ENCODE measurements at places on chromosomes 3 and 15.

DNA sequence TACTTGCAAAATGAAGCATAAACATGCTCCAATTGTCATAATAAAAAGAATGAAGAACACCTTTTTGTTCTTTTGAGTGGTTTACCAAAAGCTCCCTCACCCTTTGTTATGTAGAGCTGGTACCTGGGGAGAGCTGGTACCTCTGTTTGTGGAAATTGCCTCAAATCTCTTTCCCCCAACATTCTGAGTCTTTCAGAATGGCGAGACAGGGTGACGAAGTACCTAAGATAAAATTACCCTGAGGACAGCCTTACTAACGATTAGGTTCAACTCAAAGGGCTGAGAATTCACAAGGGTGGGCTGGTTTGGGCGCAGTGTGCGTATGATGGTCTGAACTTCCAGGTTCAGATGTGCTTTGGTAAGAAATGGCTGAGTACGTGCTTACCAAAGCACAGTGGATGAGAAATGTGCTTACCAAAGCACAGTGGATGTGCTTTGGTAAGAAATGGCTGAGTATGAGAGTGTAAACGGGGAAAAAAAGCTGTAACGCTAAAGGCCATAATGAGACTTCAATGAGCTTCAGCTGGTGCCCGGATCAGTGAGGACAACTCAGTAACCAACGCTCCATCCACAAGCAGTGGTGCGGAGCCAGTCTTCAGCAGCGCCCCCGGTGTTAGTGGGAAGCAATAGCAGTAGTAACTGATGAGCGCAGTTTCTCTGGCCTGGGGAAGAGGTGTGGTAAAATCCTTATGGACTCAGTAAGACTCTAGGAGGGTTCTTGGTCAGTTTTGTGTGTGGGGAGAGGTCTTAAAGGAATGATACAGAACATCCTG lies 72.3 kb upstream of the LRIG1 start:
- DNase-seq: no peak

DNA sequence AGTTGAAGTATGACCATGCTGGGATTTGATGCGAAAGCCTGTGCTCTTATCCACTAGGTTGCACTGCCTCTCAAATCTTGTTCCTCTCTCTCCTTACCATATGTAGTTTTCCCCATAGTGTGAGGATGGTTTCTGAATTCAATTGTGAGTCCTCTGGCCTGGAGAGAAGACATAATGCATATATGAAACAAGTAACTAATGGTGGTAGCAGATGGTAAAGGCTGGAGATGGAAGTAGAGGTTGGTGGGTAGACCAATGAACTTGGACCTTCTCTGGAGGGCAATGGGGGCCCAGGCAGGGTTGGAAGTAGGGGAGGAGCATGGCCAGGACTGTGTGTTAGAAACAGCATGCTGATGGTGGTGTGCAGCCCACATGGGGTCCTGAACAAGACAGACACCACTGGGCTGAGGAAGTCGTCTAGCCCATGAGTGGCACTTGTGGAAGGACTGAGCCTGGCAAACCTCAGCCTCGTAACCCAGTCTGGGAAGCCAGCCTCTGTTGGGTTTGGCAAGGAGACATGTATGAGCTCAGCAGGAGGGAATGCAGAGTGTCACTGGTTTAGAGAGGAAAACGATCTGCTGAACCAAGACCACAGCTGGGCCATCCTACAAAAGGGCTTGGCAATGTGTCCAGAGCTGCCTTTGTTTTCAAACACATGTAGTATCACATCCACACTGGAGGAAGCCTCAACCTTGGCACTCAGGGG lies 18.5 kb upstream of the LMCD1 start:
- no peak for DNase-seq

- DNase-seq: no peak
These were observed 172.0 kb downstream of the XXYLT1 start for GRCh38 chr3:195098741-195099525.

DNA sequence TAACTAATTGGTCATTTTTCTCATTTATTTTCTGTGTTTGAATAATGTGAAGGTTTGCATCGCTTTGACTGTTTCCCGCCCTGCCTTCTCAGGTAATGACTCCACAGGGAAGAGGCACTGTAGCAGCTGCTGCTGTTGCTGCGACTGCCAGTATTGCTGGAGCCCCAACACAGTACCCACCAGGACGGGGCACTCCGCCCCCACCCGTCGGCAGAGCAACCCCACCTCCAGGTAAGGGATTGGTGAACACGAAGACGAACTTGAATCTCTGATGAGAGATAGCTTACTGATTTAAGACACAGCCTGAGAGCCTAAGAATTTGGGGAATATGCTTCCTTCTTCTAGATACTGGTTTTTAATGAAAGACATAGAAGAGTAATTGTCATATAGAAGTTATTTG lies 22.9 kb downstream of the SNRPN start:
- no peak for DNase-seq

GRCh38 chr15:74750751-74751150 lies 2.1 kb downstream of the CYP1A2 start:
- no peak for DNase-seq

- DNase-seq: no peak
These were observed 294.3 kb downstream of the NEK10 start for GRCh38 chr3:27074914-27075313.

DNA sequence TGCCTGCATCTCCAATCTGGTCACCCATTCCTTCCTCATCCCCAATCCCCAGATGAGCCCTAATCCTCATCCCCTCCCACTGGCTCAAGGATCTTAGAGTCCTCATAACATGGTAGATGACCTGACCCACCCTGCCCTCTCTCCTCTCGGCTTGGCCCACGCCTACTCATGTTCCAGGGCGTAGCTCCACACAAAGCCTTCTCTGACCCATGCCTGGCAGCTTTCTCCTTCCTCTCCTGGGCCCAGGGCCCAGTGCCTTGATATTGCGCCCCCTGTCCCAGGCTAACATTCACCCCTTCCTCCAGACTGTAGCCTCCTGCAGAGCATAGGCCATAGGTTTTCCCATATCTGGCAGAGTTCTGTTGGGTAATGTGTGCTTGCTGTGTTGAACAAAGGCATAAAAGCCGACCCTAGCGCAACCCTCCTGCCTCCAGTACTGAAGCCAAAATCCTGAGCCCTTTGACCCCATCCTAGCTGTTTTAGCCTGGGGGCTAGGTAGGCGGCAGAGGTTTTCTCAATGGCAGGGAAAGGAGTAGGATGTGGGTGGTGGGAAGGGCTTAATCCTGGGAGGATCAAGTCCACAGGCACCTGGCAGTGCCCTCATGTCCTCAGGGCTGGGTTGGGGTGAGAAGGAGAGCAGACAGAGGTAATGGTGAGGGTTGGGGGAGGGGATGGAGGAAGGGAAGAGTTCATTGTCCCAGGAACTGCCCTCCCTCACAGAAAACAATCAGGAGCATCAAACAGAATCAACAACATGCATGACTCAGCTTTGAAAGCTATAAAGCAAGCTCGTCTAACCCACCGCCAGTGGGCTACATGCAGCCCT lies 35.5 kb downstream of the MESD start:
- no peak for DNase-seq

GRCh38 chr15:29968099-29968894 lies 114.5 kb upstream of the GOLGA8J start:
- DNase-seq: no peak

DNA sequence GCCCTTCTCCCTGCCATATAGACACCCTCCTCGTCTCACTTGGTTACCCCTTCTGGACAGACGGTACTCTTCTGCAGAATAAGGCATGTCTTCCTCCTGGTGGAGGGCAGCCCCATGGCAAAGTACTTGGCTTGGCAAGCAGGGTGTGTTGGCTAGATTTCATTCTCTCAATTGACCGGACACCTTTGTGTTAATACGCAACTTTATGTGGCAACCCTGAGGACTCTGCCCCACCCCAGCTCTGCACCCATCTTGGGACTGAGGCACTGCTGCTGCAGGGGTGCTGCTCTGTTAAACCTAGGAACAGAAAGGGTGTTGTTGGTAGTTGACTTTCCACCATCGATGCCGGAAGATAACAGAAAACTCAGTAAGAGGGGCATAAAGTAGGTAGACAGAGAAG lies 55.2 kb downstream of the PTPRG start:
- no peak for DNase-seq

All from hematopoietic multipotent progenitor cell treated with erythropoietin and hydrocortisone succinate and interleukin-3 and kit ligand, for 17 days (in vitro differentiated cells).